GM23248 (cell line): ENCODE measurements at places on chromosomes 2 and 18.

- DNase-seq: no peak
These were observed 1.4 kb downstream of the MBP start for GRCh38 chr18:77131100-77131651.

DNA sequence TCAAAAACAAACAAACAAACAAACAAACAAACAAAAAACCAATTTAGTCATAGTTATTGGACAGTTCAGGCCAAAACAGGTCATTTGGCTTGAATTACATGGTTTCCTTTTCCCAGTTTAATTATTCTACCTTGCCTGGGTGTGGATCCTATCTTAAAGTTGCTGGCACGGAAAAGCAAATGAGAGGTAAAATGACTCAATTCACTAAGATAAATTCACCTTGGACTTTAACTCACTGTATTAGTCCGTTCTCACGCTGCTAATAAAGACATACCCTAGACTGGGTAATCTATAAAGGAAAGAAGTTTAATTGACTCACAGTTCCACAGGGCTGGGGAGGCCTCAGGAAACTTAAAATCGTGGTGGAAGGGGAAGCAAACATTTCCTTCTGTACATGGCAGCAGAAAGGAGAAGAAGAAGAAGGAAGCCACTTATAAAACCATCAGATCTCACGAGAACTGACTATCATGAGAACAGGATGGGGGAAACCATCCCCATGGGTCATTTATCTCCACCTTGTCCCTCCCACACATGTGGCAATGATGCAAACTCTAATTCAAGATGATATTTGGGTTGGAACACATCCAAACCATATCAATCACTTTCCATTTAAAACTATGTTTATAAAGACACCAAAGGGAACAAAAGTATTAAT lies 22.5 kb upstream of the TRAPPC8 start:
- no peak for DNase-seq

- no peak for DNase-seq
These were observed 4.4 kb downstream of the MBOAT2 start for GRCh38 chr2:8999102-8999446.

DNA sequence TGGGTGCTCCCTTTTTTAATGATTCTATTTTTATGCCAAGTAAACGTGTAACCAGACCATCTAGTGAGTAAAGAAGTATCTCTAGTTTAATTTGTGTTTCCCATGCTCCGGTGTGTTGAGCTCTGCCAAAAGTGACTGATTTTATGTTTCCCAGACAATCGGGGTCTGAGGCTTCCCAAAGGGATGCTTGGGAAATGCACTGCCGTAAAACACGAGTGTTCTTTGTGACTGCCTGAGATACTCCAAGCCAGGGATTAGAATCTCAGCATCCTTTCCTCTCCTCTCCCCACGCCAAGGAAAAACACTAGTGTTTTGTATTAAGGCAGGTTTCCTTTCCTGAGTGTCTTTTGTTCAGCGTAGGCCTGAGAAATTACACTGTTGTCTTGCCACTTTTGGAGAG lies 180.5 kb upstream of the NRP2 start:
- no peak for DNase-seq
